GF-D8 (cell line): ENCODE measurements at places on chromosomes 2 and 18.
A peak's percentile ranks its signal among the peaks of the same experiment; 100 is the strongest.

DNA sequence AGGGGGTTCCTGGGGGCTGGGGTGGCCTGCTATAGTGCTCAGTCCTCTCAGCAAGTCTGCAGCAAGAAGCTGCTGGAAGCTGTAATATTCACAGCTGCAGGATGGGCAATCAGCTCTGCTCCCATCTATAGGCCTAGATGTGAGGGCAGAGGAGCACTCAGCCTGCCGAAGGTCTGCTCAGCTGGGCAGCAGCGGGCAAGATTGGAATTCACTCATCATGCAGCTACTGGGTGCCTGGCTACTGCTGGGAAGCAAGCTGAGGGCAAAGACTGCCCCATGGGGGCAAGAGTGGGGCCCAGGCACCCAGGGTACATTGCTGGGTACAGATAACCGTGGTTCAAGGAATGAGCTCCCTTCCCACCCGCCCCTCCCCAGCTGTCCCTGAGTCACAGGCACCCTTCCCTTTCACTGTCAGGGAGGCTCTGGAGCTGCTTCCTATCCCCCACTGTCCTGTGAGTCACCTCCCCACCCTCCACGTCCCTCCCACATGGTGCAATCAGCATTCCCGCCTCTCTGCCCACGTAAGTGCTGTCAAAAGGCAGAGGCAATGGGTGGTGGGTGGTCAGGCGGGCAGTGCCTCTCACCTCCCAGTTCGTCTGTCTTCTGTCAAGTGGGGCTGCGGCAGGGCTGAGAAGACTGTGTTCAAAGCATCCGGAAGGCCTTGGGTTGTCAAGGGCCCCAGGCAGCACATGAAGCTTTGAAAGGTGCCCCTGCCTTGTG lies 169.2 kb downstream of the TRIM43 start:
- DNase-seq = no peak

DNA sequence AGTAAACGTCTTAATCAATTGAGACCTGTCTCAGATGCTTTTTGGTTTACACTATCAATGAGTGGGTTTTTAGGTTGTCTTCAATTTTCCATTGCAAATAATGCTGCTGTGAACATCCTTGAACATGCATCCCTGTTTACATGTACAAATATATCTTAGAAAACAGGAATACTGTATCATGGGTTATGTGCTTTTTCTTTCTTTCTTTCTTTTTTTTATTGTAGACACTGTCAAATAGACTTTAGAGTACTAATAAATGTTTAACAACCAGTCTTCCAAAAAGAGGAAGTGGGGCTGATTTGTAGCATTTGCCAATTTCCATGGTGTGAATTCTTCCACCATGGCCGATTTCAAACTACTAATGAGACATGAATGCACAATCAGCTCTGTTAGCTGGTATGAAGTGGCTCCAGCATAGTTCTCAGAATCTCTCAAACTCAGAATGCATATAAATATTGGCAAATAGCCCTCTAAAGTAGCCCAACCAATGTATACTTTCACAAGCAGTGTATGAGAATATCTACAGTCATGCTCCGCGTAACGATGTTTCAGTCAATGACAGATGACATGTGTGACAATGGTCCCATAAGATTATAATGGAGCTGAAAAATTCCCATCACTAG lies 50.3 kb upstream of the B3GNT2 start:
- peak; percentile 16 for DNase-seq

DNA sequence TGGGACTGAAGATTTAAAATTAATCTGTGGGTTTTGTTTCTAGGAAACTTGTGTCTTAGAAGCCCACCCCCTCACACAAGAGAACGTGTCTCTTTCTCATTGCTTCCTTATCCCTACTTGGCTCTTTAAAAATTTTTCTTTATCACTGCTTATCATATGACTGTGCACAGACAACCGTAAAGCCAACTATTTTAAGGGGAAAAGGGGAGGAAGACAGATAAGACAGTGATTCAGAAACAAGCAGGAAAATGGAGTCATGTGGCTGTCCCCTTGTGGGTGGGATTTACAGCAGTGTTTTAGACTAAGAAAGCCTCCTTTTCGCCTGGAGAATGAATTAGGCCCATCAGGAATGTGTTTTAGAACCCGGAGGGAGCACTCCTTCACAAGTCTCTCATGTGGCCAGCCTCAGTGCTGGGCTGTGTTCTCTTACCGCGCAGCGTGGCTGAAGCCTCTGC lies 17.6 kb downstream of the PRKCE start:
- DNase-seq = no peak

- no peak for DNase-seq
Observed at GRCh38 chr2:46264447-46264846, 32.8 kb upstream of the EPAS1 start.

DNA sequence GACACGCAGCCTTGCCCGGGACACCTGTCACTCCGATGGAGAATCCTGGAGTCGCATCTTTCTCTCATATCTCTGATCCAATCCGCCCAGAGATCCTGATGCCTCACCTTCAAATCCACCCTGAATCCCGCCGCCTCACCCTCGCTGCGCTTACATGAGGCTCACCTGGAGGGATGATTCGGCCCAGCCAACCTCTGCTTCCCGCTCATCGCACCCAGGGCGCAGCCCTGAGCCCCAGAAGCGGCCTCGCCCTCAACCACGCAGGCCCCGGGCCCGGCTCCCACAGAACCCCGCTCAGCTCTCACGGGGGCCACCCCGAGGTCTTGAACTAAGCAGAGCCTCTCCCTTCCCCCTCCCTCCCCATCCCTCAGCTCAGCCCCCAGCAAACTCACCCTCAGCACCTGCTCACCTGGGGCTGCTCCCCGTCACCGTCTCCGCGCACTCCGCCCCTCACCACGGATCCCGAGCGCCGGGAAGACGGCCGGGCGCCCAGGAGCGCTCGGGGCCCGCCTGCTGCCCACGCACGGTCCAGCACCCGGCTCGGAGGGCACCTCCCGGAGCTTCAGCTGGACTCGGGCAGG lies 160.0 kb downstream of the NDUFA10 start:
- DNase-seq = no peak

- DNase-seq = no peak
Observed at GRCh38 chr2:27496357-27497287, at the start of gene GCKR. GCKR (plus strand) TSS chr2:27496839; CDS start chr2:27496905, 66 bp downstream.

DNA sequence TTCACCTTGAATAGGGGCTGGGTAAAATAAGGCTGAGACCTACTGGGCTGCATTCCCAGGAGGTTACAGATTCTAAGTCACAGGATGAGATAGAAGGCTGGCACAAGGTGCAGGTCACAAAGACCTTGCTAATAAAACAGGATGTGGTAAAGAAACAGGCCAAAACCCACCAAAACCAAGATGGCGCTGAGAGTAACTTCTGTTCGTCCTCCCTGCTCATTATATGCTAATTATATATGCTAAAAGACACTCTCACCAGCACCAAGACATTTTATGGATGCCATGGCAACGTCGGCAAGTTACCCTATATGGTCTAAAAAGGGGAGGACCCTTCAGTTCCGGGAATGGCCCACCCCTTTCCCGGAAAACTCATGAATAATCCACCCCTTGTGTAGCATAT lies 711.5 kb upstream of the KLHL29 start:
- DNase-seq = no peak

- DNase-seq = no peak
Observed at GRCh38 chr2:216388046-216388884, 16.0 kb upstream of the MARCHF4 start.

- no peak for DNase-seq
Observed at GRCh38 chr2:119231975-119232665, 8.5 kb downstream of the STEAP3 start.

DNA sequence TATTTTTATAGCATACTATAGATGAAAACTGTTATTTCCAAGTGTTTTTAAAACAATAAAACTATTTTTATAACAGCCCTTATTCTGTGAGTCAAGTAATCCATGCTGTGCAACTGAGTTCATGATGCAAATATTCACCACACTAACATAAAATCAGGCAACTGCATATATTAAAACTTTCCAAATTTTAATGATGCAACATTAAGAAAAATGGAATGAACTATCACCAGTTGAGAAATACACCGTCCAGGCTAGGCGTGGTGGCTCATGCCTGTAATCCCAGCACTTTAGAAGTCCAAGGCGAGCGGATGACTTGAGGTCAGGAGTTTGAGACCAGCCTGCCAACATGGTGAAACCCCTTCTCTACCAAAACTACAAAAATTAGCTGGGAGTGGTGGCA lies 114.5 kb downstream of the CDH2 start:
- no peak for DNase-seq

GRCh38 chr2:124646166-124646815 lies 621.2 kb downstream of the CNTNAP5 start:
- no peak for DNase-seq

DNA sequence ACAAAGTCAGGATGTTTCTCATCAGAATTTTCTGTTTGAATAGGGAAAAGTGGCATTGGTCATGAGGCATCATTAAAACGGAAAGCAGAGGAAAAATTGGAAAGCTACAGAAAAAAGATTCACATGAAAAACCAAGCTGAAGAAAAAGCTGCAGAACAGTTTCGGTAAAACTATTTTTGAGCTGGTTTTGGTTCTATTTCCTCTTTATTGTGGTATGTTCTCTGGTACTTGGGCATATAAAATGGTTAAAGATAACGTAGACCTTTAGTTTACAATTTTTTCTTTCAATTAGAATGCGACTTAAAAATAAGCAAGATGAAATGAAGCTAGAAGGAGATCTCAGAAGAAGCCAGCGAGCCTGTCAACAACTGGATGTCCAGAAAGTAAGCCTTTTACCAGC lies 7.6 kb downstream of the GPATCH11 start:
- DNase-seq = no peak

DNA sequence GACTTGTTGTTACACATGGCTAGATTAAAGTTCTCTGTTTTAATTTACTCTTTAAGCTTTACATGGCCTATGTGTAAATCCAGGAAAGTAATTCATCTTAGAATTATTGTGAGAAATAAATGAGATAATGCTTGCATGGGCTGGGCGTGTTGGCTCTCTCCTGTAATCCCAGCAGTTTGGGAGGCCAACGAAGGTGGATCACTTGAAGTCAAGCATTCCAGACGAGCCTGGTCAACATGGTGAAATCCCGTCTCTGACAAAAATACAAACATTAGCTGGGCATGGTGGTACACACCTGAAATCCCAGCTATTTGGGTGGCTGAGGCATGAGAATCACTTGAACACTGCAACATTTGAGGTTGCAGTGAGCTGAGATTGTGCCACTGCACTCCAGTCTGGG lies 4.3 kb upstream of the RIF1 start:
- DNase-seq = no peak

GRCh38 chr2:175282886-175283285 lies 101.4 kb upstream of the ATP5MC3 start:
- no peak for DNase-seq

GRCh38 chr2:239583171-239583878 lies 182.5 kb upstream of the HDAC4 start:
- DNase-seq = no peak

DNA sequence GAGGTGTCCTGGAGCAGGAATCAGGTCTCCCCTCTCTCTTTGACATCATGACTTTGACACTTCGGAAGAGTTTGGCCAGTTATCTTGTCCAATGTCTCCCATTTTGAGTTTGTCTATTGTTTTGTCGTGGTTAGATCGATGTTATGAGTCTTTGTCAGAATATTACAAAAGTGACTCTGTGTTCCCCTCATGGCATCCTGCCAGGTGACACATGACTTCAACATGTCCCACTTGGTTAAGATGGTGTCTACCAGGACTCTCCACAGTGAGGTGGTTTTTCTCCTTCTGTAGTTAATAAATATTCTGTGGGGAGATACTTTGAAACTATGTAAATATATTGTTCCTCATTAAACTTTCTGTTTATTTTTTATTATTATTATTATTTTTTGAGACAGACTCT lies 76.6 kb upstream of the BZW1 start:
- DNase-seq = no peak

- DNase-seq = no peak
Observed at GRCh38 chr18:50298443-50299284, 11.2 kb upstream of the CXXC1 start.

DNA sequence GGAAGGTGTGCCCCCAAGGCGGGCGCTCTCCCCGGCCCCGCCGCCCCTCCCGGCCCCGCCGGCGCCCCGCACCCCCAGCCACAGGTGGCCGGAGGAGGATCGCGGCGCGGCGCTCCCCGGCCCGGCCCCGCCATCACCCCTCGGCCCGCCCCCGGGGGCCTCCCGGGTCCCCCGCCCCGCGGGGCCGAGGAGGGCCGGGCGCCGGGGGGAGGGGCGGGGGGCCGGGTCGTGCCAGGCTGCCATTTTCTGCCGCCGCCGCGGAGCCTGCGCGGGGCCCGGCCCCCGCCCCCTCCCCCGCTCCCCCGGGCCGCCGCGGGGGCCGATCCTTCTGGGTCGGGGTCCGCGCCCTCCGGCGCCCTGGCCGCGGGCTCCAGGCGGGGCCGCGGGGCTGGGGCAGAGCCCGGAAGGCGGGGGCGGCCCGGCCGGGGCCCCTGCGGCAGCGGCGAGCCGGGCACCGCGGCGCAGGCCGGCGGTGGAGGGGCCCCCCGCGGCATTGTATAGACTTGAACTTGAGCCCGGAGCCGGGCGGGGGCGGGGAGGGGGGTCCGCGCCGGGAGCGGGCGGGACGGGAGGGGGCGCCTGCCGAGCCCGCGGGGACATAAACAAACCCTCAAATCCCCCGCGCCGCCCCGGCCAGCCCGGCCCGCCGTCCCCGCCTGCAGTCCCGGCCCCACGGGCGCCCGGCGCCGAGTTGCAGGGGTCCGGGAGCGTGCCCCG lies 556 bp downstream of the DNMT3A start:
- no peak for DNase-seq

- no peak for DNase-seq
Observed at GRCh38 chr18:7520200-7520785, 46.8 kb upstream of the PTPRM start.

GRCh38 chr2:77363277-77363676 lies 158.9 kb downstream of the LRRTM4 start:
- DNase-seq = no peak

DNA sequence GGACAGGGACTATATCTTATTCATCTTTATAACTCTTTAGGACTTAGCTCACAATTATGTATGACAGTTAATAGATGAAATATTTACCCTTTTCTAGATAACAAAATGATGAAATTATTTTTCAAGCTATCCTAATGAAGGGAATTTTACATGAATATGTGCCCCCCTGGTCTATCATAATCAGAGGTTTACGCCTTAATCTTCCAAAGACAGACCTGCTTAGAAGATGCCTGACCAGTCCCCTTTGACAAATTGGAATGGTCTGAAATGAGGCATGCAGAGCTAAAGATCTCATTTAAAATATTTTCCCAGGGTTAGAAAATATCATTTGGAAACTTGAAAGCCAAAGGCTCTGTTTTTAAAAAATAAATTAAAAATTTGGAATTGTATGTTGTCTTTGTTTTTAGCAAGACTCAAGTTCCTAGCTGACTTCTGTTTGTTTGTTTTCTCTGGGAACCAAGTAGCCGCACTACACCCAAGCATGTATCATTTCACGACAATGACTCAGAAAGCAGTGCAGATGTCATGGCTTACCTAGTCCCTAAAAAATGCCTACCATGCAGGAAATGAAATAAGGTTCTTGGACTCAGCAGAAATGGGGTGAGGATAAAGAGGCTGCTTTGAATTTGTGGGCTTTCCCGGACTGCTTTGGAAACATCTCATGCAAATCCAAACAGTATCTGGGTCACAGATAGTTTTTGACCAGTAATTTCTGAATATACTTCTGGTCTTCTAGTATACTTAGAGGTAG lies 162.1 kb downstream of the ZEB2 start:
- DNase-seq = no peak
